ENCODE measurements at places on chromosomes 11 and 22. TPM values are rescaled to one million over a fixed set of nuclear protein-coding genes. Genes with fewer than 3 reads are reported as not detected.

DNA sequence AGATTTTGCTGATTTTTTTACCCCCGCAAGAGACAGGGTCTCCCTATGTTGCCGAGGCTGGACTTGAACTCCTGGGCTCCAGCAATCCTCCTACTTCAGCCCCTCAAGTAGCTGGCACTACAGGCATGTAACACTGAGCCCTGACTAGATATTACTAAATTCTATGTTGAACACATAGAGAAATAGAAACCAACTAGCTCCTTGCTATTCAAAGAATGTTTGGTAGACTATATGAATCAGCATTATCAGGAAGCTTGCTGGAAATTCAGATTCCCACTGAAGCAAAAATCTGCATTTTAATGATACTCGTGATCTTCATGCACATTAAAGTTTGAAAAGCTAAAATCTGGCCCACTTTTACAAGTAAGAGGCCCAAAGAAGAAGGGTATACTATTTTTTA lies 11.9 kb downstream of the TMEM41B start:
- no peak for DNase-seq

- no peak for DNase-seq
Measured at GRCh38 chr11:94832604-94833235, 64.6 kb downstream of the AMOTL1 start.

GRCh38 chr11:1909524-1909923 lies 10.0 kb upstream of the TNNT3 start:
- DNase-seq = no peak

DNA sequence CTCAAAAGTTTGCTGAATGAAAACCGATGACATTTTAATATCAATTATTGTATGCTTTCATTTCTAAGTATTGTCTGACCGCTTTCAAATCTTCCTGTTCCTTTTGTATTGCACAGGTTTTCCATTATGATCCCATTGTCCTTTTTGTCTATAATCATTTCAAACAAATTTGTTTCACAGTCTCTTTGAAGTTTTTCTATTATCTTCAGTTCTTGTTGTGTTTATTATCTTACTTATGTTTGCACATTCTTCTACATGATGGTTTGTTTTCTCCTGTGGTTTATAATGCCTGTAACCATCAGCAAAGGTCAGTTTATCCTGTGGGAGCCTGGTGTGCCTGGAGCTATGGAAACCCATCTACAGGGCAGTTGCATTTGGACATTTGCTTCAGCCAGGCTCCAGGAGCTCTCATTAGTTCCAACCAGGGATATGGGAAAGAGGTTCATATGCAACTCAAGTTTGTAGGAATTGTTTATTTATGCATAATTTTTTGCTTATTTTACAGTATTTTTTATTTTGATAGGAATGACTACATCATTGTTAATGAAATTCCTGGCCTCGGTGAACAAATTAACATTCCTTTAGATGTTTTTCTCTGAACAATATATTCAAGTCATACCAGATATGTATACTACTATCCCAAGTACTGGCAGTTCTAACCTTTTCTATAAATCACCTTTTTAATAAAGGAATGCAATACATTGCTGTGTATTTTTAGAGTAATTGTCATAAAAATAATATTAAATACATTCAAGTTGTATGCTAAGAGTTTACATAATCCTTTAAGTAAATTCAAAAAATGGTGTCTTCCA lies 179.2 kb downstream of the SBF2 start:
- DNase-seq = no peak

DNA sequence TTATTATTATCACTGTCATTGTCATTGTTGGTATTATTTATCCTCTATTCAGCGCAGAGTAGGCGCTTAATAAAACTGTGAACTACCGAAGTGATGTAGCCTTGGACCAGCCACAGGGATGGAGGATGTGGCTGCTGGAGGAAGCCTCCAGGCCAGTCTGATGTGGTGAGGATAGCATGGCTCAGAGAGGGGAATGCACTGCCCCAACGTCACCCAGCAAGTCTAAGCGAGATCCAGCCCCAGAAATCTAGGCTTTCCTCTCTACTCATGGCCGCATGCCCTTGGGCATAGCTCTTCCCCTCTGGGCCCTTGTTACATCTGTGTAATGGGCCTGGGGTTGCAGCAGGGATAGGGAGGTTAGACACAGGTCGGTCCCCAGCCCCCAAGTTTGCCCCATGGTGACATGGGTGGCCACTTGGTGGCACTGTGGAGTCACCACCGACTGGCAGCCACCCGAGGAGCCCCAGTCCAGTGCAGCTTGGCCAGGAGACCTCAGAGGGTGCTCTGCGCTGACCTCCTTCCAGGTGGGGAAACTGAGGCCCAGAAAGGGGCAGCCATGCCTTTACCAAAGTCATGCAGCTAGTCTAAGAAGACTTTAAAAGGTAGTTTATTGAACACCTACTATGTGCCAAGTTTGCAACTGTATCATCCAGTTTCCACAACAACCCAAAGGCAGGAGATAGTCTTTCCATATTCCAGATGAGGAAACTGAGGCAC lies 395.7 kb downstream of the MN1 start:
- peak; percentile 46 for DNase-seq

DNA sequence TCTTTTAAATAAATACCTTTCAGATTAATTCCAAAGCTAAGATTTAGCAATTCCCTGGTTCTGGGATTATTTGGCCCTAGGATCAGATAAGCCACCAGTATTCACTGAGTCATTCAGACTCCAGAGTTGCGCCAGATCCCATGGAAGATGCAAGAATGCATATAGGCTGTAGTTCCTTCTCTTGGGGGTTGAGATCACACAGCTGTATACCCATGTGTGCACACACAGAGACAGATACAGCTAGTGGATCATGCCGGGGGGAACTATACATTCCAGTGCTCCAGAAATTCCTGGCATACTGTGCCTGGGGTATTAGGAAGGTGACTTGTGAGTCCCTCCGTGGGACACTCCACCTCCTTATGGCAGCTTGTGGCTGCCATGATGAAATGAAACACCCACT lies 75.4 kb downstream of the ZBTB16 start:
- DNase-seq = no peak

GRCh38 chr11:7300281-7300680 lies 48.6 kb downstream of the SYT9 start:
- no peak for DNase-seq

DNA sequence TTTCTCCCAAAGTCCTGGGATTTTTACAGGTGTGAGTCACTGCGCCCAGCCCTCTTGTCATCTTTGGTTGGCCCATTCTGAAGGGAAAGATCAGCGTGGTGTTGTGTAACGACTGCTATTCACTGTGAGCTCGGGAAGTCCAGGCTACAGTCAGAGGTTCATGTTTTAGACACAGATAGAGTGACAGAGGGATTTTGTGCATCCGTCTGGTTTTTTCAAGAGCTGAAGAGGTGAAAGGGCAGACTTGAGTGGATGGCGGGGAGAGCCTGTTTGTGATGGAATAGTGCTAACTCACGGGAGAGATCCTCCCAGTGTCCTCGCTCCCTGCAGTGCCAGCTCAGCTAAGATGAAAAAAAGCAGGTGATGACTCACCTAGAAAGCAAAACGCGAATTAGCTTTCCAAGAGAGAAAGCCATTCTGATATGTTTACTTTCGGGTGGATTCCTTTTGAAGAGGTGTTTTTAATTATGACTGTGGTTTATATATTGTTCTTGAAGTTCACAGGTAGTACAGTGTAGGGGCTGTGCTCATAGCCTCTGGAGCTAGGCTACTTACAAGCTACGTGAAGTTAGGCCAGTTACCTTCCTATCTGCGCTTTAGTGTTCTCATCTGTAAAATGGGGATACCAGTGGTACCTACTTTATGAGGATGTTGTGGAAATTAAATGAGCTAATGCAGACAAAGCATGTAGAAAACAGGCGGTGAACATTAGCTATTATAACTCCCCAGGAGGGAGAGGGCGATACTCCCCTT lies 67.2 kb downstream of the C11orf91 start:
- DNase-seq = no peak

DNA sequence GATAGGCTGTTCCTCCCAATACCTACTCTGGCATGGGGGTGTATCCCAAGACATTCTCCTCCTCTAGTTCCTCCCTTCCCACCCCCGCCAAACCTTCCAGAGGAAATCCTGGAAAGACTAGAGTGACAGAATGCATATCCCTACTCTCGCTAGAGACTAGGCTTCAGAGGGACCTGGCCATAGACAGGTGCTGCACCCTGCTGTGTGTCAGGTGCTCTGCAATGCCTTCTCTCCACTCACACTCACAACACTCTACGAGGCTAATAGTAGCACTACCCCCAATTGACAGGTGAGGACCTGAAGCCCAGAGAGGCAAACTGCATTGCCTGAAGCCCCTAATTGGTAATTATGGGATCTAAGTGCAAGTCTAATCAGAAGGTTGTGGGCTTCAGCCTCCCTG lies 46.2 kb upstream of the LMO1 start:
- DNase-seq = no peak

- DNase-seq = no peak
Measured at GRCh38 chr11:126331286-126331685, 24.2 kb upstream of the ST3GAL4 start.

DNA sequence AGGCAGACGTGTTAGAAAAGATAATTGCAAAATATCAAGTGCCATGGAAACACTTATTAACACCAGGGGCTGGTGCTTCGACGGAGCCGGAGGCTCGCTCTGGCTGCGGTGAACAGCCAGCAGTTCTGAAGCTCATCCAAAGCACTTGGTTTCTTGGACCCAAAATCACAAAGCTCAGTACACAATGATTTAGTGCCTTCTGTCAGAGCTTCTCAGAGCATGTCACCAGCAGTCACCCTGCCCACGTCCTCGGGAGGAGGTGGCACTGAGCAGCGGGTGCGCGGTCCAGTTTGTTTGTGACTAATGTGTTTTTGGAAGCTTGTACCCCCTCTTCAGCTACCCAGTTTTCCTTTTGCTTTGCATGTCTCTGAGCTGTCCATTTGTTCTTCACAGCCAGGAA lies 58.7 kb upstream of the KIRREL3 start:
- no peak for DNase-seq

The MSANTD2 gene
- 23.4 TPM for total RNA-seq

The C11orf87 gene
- total RNA-seq = not detected

The MMP7 gene
- not detected for total RNA-seq

The VPREB1 gene
- 2.3 TPM for total RNA-seq

The ARFGAP3 gene
- total RNA-seq = 47.0 TPM

The VWCE gene
- total RNA-seq = 4.1 TPM

The ARSA gene
- 34.4 TPM for total RNA-seq

The SAA4 gene
- not detected for total RNA-seq
